Muscle of arm (tissue), 14 donors: ENCODE measurements at places on chromosomes 7 and 10.

- DNase-seq = no peak
These were observed 164.4 kb upstream of the PRPS1L1 start for GRCh38 chr7:18191862-18192625.

- no peak for DNase-seq
These were observed 2.9 kb downstream of the PKD2L1 start for GRCh38 chr10:100327007-100327717.

GRCh38 chr7:90690159-90690858 is 94.2 kb downstream of the CDK14 start:
- no peak for DNase-seq

DNA sequence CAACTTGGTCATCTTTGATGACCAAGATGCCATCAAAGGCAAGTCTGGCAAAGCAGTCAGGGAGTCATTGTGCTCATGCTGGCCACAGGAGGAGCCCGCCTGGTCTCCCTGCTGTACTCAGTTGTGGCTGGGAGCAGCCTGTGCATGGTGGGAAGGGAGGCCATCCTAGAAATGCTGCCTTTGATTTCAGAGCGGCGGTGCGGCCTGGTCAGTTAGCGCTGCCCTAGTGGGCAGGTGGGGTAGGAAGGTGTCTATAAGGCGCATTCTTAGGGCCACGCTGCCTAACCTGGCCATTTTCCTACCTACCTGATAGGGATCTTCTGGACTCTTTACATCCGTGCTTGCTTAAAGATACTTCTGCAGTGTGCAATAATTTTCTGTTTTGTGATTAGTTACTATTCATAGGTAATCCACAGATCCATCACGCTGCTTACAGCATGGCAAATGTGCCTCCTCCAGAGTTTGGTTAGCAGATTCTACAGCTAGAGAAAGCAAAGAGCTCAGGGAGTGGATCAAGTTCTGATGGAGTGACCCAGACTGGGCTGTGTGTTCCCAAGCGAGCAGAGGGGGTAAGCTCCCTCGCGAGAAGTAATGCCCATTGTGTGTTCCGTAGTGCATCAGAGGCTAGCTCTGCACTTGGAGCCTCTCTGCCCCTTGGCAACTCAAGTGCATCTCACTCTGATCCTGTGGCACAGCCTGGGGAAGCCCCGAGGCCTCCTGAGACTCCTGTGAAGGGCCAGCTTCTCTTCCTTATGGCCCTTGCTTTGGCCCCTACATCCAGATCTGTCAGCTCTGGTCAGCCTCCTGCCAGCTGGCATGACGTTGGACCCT is 970.1 kb upstream of the ZNF722 start:
- DNase-seq = no peak

DNA sequence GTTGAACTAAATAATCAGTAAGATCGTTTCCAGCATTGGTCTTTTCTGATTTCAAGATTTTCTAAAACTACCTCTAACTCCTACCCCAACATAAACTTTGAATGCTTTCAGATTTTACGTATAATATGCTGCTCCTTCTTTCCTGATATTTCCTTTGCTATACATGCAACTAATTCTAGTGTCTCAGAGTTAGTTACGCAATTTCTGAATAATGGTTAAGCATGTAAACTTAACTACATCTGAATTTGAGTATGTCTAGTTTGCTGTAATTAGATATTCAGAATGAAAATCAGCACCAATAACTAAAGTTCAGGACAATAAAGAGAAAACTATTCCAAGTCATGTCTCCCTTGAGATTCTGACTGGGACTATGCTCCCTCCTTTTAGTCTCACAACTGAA is 71.0 kb downstream of the SEMA3C start:
- DNase-seq = no peak

DNA sequence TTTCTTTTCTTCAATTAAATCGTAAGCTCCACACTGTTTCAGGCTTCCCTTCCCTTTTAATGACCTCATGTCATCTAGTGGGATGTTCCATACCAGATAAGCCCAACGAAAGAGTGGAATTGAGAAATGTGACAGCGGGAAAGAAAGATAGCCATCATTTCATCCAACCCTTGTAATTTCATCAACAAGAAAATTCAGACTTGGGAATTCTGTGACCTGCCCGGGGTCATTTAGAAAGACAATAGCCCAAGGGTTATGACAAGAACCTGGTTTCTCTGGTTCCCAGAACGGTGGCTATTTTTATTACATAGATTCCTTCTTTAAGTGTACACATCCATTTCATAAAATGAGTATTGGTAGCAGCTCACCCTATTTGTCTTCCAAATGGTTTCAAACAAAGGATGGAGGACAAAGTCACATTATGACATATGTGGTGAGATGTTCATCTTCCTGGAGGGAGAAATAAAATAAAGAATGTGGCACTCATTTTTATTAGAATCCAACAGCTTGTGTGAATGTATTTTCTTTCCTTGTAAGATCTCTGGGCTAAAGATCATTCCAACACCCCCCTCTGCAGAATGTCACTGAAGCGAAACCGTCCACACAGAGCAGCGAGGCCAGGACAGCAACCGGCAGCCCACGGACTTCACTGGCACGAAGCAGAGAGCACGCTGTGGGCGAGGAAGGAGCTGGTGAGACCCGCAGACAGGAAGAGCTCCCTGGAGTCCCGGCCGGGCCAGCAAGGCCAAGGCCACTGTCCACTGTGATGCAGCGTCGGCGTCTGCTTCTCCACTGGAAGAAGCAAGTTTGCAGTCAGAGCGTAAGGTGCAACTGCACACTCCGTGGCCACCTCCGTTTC is 199.9 kb downstream of the KLF6 start:
- DNase-seq = no peak

GRCh38 chr10:17062009-17062408 is 67.6 kb downstream of the CUBN start:
- DNase-seq = no peak

DNA sequence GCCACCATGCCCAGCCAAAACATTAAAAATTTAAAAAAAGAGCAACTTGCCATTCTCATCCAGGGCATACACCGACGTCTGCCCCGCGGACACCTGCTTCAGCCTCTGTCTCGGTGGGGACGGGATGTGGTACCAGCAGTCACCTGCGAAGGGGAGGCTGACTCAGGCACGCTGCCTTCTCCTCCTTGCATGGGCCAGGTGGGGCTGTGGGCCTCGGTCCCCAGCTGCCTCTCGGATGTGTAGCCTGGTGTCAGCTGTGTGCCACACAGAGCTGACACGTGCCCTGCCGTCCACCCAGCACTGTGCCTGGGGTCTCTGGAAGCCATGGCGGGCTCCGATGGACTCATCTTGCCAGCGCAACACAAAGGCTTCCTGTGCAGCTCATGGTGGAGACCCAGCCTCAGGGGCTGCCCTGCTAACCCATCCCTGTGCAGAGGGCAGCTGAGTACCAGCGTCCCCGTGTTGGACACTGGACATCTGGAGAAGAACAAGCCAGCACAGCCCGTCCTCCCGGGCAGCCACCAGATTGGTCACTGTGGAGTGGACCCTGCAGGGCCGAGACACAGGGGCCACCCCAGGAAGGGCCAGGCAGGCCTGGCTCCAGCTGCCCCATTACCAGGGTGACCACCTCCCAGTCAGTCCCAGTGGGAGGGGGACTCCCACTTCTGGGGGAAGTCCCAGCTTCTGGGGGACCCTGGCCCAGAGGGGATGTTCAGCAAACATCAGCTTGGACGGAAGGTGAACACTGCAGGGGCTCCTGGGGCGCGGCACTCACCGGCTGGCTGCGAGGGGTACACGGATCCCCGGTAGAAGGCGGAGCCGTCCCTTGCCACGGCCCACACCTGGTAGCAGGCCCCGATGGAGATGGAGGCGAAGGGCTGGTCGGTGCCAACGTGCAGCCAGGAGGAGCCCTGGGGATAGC is 10.6 kb downstream of the BHLHA15 start:
- DNase-seq = no peak

- no peak for DNase-seq
These were observed 3.9 kb downstream of the PPP1R17 start for GRCh38 chr7:31690935-31691334.

DNA sequence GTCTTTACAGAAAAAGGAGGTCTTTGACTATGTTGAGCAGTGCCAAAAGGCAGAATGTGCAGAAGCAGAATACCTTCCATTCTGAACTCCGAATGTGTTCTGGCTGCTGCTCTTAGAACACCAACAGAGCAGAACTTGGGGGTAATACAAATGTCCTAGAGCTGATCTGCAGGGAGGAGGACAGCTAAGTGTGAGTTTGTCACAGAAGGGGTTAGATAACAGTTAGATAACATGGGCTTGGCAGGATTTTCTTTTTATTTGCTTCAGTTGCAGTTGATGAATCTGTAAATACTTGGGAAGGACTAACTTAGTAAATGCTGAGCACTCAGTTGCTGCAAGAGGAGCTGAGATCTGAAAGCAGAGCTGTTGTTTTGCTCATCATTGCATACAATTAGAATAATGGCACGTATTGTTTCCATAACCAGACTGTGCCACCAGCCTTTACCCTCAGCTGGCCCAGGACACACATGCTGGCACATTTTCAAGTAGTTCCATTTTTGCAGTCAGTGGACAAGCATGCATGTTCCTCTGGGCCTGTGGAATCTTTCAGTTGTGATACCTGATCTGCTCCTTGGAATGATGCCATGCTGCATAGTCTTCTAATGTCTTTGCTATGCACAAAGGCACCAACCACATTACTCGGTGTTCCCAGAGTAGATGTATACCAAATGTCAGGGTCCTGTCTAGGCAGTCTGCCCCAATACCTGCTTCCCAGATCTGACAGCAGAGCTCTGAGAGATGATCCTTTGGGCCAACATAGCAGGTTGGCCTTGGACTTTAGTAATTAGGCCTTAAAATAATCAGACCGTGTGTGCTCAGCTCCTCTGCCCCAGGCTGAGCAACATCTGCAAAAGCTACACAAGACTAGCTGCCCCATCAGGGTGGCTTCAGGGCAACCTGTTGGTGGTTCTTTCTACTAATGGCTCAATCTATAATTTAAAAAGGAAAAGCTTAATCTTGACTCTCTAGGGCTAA is 55.7 kb downstream of the GSDME start:
- peak; percentile 65 for DNase-seq

DNA sequence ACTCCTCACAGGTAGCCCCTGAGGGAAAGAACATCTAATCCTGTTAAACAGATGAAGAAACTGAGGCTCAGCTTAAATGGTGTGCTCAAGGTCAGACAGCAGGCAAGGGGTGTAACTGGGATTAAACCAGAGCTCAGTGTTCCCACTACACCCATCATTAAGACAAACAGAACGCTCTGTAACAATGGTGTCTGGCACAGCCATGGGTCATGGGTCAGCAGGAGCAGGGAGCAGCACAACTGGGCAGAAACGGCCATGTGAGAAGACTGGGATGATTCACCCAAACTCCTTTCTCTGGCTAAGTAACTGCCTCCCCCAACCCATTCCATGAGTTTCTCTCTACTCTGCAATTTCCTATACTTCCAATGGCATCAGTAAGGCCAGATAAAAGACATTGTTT is 85.5 kb upstream of the PDE1C start:
- DNase-seq = no peak

GRCh38 chr7:99244939-99245338 is 27.7 kb upstream of the MYH16 start:
- no peak for DNase-seq
